ENCODE measurements at places on chromosomes 13 and 19.

- DNase-seq, result no peak
Observed at GRCh38 chr13:36752673-36753072, 66.3 kb upstream of the RFXAP start.

DNA sequence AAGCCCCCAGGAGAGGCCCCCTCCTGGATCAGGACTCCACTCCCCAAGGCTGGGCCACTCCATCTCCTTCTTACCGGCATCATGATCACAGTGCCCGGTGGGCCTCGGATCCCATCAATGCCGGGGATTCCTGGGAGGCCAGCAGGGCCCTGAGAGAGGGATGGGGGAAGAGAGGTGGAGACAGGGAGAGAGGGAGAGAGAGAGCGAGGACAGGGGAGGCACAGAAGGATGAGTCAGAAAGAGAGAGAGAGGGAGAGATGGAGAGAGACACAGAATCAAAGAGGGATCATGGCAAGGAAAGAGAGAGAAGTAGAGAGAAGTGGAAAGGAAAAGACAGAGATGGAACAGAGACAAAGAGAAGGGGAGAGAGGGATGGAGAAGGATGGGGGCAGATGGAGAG lies 13.8 kb downstream of the COL5A3 start:
- no peak for DNase-seq

DNA sequence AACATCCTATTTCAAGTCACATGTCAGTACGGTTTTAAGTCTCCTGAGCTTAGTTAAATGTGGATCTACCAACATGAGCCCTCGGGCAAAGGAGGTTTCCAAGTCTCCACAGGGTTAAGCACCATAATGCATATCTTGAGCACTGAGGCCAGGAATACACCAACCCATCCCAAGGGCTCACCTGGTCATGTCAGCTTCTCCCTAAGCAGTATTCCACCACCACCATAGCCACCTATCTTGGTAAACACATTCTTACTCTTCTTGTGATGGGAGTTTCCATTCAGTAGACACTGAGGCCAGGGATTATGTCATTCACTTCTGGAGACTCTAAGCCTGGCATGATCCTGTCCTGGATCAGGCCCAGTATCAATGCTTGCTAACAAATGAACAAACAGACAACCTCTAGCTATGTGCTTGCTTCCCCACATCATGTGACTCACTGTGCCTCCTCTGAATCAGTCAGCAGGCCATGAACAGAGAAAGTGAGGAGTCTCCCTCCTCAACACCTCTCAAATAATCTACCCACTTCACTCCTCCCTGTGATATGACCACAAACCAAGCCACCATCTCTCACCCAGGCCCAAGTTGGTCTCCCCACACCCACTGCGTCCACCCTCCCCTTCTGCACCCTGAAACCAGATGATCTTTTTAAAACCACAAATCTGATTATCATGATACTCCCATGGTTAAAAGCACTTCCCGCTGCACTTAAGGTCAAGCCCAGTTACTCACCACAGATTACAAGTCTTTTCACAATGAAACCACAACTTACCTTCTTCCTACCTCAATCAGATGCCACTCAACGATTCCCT lies 5.8 kb downstream of the PEG3 start:
- no peak for DNase-seq

DNA sequence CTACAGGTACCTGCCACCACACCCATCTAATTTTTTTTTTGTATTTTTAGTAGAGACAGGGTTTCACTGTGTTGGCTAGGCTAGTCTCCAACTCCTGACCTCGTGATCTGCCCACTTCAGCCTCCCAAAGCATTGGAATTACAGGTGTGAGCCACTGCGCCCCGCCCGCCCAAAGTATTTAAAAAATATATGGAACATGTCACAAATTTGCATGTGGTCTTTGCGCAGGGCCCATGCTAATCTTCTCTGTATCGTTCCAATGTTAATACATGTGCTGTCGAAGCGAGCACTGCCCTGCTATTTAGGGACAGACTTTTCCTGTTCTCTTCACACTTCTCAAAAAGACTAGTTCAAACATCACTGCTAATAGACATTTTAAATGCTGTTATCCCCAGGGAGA lies 1.2 kb upstream of the TSKS start:
- DNase-seq, result no peak

- no peak for DNase-seq
Observed at GRCh38 chr19:23769691-23770468, 11.2 kb upstream of the ZNF681 start.

GRCh38 chr19:35211545-35212230 lies 16.9 kb downstream of the FAM187B start:
- no peak for DNase-seq

DNA sequence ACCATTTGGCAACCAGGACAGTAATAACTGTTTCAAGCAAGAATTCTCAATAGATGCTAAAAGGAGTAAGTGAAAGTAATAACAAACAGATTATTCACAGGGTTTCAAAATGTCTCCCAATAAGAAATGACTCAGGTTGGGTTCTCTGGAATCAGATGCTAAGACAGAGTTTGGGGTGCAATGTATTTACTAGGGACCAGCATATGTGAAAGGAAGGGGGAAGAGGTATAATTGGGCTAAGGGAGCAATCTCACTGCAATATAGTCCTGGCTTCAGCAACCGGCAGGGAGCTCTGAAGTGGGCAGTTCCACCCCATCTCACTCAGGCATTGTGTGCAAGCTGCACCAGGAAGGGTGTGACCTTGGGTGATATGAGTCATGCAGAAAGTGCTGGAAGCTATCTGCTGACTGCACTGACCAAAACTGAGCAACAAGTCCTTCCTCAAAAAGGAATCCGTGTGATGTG lies 23.4 kb downstream of the ZDHHC20 start:
- DNase-seq, result no peak

- DNase-seq, result no peak
Observed at GRCh38 chr13:59691501-59692066, 472.1 kb downstream of the DIAPH3 start.

GRCh38 chr13:28658796-28659620 lies at the start of gene POMP:
Gene POMP, plus strand, starts transcription at chr13:28659130. Its CDS starts 55 bp downstream, at chr13:28659185.
- no peak for DNase-seq

DNA sequence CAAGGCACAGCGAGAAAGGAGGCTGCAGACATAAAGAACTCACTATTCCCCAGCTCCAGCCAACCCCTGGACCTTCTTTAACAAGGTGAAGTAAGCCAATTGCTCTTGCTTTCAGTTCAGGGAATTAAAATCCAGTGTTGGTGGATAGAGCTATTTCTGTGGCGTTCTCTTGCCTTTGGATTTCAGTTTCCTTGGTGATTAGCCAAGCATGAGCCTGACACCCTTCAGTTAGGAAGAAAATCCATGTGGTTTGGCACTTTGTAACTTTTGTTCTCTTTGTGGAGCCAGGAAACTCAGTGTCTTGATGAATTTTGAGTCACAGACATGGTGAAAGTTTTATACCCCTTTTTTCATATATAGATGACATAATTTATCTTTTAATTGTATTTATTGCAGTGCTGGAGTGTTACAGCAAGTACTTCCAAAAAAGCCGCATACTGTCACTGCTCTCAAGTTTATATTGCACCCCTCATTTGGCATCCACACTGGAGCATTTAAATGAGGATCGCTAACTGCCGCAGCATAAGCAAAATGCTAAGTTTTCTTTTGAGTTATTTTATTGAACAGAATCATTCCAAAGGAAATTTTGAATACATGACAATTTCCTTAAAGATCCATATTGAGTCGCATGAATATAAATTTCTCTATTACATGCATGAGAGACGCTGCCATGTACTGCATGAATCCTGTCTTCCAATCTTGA lies 406.8 kb downstream of the MYO16 start:
- DNase-seq, result no peak

DNA sequence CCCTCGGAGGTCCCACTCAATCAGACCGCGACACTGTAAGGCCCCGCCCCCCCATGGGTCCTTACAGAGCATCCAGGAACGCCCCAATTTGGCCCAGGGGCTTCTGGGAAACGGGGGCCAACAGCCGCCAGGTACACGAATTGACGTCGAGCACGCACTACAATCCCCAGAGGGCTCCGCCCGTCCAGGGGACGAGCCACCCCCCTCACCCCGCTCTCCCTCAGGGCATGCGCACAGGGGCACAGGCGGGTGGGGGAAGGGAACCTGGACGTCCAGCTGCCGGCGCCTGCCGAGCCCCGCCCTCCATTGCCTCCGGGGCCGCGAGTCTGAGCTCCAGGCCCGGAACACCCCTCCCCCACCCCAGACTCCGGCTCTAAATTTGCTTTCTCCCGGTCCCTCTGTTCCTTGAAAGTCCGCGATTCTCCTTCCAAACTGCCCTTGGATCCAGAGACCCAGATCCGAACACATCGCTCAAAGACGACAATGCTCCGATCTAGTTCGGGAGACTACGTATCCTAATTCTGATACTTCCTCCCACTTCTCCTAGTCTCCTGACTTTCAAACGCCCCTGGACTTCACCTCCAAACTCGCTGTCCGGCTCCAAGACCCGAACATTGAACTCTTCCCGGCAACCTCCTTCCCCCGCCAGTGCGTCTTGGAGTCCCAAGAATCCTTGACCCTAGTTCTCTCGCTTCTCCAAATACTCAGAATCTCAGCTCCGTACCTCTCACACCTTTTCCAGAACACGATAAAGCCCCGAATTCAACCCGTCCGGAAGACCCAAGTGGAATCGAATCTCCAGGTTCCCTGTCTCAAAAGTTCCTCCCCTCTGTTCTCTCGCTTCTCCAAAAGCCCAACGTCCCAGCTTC lies 770 bp downstream of the SERTAD3 start:
- peak; percentile 92 for DNase-seq

- no peak for DNase-seq
Observed at GRCh38 chr13:66657165-66657881, 572.8 kb downstream of the PCDH9 start.

DNA sequence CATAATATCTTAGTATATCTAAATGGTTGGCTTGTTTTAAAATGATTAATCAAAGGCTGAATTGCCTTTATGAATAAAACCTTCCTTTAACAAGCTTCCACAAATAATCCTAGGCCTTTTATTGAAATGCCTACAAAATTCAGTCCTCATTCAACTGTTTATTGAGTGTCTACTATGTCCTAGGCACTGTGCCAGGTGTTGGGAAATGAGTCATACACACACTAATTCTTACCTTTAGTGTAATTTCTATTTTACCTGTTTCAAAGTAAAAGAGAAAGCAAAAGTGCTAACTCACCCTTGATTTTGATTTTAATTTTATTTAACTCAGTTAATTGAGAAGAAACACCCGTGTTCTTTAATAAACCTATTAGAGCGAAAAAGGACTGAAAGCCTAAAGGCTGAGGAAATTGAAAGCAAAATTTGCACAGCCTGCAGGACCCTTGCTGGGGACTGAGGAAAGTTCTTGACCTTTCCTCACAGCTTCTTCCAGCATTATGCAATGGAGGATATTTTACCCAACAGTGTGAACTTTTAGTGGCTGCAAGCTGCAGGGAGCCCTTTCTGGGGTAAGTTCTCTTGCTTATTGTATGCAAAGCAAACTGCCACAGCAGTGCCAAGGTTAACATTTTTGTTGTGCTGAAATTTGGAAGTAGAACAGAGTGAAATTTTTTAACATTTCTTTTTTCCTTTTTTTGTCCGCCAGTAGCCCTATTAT lies 83.1 kb downstream of the B3GLCT start:
- DNase-seq, result no peak

GRCh38 chr13:102825921-102826706 lies 19.7 kb upstream of the ERCC5 start:
- no peak for DNase-seq

- DNase-seq, result no peak
Observed at GRCh38 chr19:12788682-12789097, 2.6 kb upstream of the JUNB start.

- DNase-seq, result no peak
Observed at GRCh38 chr19:48424694-48425219, 21.0 kb upstream of the GRWD1 start.

- no peak for DNase-seq
Observed at GRCh38 chr13:26179344-26179743, 42.8 kb downstream of the RNF6 start.

DNA sequence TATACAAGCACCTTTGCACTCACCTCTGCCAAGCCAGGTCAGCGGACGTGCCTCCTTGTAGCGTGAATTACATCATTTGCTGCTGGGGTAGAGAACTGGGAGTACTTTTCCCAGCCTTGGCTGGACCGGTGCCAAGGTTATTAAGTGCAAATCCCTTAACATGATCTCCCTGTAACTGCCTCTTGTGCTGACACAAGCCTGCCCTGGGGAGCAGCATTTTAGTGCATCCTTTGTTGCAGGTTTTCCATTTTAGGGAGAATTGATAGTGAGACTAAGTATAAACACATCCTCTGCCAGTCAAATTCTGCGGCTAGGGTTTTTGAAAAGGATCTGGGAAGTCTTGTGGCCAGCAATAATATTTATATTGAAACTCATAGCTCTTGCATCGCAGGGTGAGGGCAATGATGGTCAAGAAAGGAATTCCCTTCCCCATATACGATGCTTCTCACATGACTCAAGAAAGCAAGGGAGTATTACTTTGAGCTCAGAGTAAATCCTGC lies 32.7 kb upstream of the DCLK1 start:
- DNase-seq, result peak; percentile 78

DNA sequence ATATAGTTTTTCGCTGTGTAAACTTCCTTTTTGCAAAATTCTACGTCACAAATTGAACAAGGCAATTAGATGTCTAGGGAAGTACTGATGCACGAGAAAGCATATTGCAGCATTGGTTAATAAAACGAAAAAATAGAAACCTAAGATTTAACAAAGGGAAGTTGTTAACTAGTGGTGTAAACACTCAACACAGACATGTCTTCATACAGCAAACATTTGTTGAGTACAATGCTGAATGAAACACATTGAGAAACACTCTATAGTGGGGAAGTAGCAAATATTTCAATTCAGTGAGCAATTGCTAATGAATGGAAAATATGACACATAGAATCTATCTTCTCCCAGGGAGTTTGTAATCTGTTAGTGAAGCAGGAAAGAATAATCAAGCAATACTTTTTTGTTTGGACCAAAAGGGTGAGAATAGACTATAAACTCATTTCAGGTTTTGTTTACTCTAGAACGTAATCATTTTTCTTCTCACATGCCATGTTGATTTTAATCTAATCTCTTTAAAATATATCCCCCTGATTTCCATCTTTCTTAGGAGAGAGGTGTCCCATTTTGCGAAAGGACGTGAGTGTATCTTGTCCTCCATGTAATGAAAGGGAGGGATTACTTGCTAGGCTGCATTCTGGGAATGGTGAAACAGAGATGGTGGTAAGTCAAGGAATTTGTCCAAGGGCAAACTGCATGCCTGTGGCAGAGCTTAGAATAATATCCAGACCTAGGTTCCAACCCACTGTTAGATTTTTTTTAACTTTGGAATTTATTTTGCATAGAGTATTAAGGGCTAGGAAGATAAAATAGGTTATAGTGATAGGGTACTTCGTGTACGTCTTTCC lies 1.7 kb upstream of the ANKRD10 start:
- DNase-seq, result no peak

DNA sequence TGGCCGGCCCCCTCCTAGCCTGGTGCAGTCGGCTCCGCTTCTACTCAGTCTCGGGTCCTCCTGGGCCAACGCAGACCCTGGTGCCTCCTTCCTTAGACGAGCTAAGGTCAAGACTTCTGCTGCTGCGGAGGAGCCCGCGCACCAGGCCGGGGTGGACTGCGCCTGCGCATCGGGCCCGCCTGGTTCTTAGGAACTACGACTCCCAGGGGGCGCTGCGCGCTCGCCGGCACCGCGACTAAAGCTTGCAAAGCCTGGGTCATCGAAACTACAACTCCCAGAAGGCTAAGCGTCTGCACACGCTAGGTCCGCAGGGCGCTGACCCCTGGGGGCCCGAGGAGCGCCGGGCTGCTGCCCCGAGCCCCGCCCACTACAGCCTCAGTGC lies at the start of gene ZNF835:
ZNF835 (minus strand) TSS at position 145 of the 382 bp plus-strand sequence. CDS start 6,559 bp downstream, outside the sequence.
- no peak for DNase-seq
